MG63 (cell line): ENCODE measurements at places on chromosomes 2 and 18. TPM values are rescaled to one million over a fixed set of nuclear protein-coding genes. Genes with fewer than 3 reads are reported as not detected.
A peak's percentile ranks its signal among the peaks of the same experiment; 100 is the strongest.

TNS1 gene
- 13.4 and 17.6 TPM in 2 replicates for total RNA-seq

SERPINB12 gene
- not detected in 2 replicates for total RNA-seq

FAM124B gene
- total RNA-seq = not detected in 2 replicates

ZNF516 gene
- total RNA-seq = 1.7 and 2.4 TPM in 2 replicates

ACADL gene
- not detected in 2 replicates for total RNA-seq

UGT1A8 gene
- 0.27 and 2.2 TPM in 2 replicates for total RNA-seq

DNA sequence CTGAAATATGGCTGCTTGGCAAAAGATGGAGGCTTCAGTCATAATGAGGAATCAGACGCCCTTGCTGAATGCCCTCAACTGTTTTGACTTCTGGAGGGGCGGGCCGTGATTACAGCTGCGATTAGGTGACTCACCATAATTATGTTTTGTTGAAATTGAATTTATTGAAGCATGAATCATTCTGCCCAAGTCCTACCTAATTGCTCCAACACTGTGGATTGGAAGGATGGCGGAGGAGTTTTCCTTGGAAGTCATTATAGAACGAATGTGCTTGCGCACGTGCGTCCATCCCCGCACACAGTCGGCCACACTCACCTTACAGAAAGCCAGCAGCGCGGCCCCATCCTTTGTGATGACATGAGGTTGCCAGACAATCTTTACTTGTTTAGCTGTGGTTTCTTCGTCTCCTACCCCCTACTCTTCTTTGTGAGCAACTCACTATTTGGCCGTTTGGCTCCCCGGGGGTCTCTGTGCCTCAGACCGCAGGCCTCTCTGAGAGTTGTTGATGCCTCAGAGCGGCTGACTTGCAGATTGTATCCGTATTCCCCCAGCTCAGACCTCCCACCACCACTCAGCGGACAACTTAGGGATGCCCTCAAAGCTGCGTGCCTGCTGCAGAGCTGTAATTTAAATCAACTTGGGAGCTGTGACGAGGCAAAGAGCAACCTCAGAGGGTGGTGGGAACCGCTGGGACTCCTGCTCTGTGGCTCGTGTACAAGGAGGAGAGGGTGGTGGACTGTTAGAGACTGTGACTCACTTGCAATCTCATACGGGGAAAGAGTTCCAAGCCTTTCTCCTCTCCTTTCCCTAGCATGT lies 513.4 kb downstream of the TNS1 start:
- peak; percentile 67 for DNase-seq

- no peak for DNase-seq
These were observed 102.5 kb downstream of the XRCC5 start for GRCh38 chr2:216211614-216212145.

GRCh38 chr2:203787979-203788378 lies 79.6 kb upstream of the CTLA4 start:
- DNase-seq = no peak

- DNase-seq = no peak
These were observed 84.9 kb downstream of the EFEMP1 start for GRCh38 chr2:55838653-55839052.

DNA sequence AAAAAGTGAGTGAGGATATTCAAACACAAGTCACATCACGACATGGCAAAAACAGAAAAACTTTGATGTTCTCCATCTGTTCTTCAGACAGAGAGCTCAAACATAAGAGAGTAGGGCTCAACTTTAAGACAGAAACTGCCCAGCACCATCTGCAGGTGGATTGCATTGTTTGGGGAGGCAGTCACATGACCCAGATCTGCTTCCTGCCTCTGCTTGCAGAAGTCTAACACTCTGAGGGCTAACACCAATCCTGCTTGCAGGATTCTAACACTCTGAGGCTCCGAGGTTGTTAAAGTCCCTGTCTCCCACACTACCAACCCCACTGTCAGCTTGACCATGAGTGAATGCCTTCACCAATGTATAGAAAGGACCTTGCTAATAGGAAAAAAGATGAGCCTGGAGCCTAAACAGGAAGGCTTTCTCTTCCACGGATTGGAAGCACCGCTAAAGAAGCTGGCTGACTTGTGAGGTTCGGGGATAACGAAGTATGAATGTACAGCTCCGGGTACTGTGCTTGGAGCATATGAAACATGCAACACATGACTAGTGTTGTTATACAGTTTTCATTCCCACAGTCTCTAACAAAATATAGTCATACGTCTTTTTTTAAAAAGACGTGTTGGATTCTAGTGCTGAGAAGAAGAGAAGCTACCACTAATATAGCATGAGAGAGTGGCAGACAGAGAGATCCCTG lies 176.6 kb upstream of the CREB1 start:
- no peak for DNase-seq

GRCh38 chr18:48018851-48019250 lies 88.4 kb upstream of the SMAD2 start:
- DNase-seq = no peak

DNA sequence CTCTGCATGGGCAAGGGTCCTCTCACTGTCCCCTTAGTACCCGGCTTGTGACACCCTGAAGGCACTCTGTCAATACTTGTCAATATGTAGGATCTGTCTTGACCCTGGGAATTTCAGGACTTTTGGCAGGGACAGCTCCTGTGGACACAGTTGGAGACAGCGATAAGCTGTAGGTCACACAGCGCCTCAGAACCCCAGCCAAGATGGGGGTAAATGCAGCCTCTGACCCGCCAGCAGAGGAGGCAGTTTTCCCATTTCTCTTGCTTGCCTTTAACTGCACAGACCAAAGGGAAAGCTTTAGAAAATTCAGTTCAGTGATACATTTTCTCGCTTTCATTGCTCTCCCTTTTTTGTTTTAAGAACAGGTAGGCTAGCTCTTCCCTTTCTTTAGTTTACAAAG lies 54.8 kb upstream of the KLHL29 start:
- DNase-seq = peak; percentile 23

DNA sequence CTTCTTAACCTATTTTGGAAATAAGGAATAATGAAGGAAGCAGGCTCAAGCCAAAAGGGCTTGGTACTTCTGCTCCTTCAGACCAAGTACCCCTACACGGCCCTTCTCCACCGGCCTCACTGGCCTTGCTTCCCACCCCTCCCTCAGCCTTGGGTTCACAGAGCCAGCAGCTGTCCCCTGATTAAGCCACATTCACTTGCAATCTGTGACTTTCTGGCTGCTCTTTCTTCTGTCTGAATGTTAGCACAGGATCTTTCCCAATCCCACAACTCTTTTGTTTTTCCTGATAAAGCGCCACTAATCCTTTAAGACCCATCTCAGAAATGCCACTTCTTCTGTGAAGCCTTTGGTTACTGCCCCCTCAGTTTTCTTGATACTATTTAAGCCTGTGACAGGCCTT lies 52.4 kb downstream of the REEP1 start:
- DNase-seq = no peak

DNA sequence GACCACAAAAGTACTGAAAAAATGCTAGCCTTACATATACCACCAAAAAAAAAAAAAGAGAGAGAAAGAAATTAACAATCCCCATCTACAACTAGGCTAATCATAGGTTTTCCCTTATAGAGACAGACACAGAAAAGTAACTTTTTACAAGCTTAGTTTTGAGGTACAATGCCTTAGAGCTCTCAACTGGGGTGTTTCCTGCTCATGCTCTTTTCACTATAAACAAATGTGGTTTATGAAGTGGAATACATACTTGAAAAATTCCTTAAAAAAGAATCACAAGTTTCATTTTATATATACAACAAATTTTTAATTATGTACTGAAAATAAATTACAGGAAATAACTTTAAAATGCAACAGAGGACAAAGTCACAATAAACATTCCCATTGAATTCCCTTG lies 82.5 kb downstream of the ATL2 start:
- no peak for DNase-seq

DNA sequence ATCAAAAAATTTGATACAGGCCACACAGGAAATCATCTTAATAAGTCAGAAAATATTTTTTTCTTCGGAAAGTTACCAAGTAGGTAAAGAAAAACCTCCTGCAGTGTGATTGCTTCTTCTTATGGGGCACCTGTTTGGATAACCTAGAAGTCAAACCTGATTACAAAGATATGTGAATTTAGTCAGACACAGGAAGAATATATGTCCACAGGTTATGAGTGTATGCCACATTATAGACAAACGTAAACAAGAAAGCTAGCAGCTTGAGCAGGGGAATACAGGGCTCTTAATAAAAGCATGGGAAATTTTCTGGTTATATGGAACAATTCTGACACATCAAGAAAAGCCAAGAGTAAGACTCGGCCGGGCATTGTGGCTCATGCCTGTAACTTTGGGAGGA lies 35.8 kb upstream of the MTCL1 start:
- DNase-seq = no peak

DNA sequence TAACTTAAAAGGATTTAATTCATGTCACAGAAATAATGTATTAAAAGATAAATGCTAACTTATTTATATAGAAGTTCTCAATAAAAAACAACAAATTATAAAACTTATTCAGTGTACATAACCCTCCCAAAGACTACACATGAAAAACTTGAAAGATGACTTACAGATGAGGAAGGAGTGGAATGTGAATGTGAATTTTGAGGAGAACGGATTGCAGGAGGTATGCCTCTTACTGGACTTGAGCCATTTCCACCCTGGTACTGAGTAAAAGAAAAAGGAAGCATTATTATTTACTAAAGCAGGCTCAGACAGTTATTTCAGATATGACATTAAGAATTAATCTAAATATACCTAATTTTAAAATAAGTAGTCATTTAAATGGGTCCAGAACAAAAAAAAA lies 104.4 kb downstream of the TLK1 start:
- DNase-seq = no peak

DNA sequence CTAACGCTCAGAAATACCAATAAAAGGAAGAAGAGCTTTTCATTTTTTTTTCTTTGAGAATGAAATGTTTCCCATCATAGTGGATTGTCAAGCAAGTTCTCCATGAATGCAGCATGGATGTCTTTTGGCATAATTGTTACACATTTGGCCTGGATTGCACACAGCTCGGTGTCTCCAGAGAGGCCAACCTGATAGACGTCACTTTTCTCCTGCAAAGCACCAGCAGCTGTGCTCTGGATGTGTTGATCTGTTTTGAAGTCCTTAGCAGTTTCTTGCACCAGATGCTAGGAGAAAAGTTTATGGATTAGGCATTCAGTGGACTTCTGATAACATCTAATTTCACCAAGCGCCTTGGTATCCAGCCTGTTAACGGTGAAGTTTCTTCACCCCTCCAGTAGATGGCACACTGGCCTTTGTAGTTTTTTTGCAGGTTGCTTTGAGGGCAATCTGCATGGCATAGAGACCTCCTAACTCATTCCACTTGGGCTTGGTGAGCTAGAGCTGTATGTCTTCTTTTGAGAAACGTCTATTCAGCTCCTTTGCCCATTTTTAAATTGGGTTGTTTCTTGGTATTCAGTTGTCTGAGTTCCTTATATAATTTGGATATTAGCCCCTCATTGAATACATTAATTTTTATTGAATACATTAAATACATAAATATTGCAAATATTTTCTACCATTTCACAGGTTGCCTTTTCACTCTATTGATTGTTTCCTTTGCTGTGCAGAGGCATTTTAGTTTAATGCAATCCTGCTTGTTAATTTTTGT lies 59.7 kb downstream of the PTH2R start:
- no peak for DNase-seq

DNA sequence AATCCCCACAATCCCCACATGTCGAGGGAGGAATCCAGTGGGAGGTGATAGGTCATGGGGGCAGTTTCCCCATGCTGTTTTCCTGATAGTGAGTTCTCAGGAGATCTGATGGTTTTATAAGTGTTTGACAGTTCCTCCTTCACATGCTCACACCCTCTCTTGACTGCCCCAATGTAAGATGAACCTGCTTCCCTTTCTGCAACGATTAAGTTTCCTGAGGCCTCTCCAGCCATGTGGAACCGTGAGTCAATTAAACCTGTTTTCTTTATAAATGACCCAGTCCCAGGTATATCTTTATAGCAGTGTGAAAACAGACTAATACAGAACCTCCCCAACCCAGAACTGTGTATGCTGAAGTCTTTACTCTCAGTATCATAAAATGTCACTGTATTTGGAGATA lies 289.5 kb upstream of the MMADHC start:
- DNase-seq = no peak

- DNase-seq = peak; percentile 30
These were observed 54.7 kb downstream of the SPRED2 start for GRCh38 chr2:65377556-65378192.
